Left hindlimb (tissue), 1 donor: ENCODE measurements at places on chromosomes 3 and 15.

- DNase-seq = no peak
Observed at GRCh38 chr15:90407871-90408317, 19.9 kb downstream of the IQGAP1 start.

DNA sequence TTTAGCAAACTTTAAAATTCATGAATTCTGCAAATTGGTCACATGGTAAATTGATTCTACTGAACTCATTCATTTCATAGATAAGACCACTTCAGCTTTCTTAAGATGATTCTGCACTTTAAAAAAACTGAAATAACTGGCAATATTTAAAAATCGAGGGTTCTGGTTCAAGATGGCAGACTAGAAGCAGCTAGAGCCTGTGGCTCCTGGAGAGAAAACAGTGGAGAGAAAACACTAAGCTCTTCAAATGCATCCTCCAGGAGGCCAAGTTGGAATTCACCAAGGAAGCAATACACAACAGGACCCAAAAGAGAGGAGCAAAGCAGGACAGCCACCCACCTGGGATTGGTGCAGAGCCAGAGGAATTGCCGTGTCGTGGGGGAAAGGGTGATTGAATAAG lies 132.1 kb downstream of the SPATA16 start:
- DNase-seq = no peak

DNA sequence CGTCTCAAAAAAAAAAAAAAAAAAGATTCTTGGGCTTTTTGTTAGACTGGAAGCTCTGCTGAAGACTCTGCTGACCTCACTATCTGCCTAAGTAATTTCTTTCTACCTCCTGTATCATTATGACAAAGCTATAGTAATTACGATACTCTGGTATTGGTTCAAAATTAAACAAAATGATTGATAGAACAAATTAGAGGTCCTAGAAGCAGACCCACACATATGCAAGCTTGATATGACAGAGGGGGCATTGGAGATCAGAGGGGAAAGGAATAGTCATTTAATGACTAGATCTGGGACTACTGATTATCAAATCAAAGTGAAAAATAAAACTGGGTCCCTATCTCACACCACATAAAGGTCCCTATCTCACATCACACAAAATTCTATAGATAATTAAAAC lies 21.9 kb upstream of the AP3B2 start:
- DNase-seq = no peak

DNA sequence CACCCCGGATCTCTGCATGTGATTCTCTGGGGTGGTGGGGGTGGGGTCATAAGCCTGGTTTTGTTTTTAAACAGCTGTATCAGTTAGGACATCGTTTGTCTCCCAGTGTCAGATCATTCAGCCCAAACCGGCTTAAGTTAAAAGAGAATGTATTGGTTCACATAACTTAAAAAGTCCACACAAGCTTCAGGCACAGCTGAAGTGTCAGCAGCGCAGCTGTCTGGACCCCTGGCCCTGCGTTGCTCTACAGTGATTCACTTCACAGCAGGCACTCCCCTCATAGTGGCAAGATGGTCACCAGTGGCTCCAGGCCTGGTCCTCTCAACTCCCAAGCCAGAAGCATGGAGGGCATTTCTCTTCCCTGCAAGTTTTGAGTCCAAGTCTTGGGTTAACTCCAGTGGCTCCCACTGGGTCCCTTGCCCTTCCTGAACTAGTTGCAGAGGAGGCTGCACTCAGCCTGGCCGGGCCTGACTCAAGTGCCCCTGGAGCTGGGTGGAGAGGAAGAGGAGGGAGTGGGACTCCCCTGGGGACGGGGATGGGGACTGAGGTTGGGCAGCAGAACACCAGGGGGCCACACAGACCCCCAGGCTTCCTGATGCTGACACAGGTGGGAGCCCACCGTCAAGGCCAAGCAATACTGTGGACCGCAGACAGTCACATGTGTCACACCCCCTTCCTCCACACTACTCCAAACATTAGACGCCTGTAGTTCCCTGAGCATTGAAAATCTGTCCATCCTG lies 28.9 kb upstream of the GP9 start:
- no peak for DNase-seq

DNA sequence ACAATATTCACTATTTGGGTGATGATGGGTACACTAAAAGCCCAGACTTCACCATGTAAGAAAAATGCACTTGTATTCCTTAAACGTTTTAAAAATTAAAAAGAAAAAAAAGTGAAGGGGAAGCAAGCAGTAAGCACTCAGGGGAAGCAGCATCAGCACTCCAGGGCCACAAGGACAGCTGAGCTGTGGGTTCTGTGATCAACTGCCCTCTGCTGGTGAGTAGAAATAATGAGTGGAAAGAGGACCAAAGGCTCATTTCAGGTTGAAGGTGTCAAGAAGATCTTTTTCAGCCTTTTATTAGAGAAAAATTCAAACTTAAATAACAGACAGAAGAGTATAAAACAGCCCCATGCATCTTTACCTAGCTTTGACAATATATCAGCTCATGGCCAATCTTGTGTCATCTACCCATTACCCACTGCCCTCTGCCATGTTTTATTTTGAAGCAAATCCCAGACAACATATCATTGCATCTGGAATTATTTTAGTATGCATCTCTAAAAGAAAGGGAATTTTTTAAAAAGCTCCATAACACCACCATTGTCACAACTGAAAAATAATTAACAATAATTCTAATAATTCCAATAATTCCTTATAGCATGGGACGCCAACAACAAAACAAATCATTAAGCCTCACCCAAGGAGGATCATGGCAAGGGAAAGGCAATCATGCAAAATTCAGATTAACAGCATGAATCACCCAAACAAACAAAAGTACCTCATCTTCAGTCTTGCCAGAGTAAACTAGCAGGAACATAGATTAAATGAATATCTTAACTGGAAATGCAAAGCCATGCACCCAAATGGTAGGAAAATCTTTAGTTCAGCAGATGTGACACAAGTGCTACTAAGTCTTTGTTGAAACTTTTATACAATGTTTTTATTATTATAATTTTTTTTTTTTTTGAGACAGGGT lies 42.5 kb downstream of the TAMM41 start:
- DNase-seq = no peak

GRCh38 chr3:71753701-71754609 lies at the start of gene GPR27:
TSS of gene GPR27 (plus strand) at chr3:71753855. CDS start at chr3:71754050, 195 bp downstream.
- DNase-seq = peak; percentile 65

DNA sequence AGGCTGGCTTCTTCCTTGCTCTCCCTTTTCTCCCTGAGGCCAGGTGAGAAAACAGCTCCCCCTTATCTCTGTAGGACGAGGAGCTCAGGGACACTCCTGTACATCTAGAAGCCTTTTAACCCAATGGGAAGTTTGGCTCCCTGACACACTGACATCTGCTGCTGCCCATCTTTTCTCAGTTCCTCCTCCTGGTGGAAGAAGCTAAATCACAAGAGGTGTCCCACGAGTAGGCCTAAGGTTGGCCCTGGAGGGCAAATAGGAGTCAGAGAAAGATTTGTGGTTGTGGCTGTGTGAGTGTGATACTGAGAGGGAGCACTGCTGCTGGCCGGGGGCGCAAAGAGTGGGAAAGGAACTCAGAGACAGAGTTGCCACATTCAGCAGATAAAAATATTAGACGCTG lies 49.5 kb downstream of the ARHGAP31 start:
- no peak for DNase-seq

DNA sequence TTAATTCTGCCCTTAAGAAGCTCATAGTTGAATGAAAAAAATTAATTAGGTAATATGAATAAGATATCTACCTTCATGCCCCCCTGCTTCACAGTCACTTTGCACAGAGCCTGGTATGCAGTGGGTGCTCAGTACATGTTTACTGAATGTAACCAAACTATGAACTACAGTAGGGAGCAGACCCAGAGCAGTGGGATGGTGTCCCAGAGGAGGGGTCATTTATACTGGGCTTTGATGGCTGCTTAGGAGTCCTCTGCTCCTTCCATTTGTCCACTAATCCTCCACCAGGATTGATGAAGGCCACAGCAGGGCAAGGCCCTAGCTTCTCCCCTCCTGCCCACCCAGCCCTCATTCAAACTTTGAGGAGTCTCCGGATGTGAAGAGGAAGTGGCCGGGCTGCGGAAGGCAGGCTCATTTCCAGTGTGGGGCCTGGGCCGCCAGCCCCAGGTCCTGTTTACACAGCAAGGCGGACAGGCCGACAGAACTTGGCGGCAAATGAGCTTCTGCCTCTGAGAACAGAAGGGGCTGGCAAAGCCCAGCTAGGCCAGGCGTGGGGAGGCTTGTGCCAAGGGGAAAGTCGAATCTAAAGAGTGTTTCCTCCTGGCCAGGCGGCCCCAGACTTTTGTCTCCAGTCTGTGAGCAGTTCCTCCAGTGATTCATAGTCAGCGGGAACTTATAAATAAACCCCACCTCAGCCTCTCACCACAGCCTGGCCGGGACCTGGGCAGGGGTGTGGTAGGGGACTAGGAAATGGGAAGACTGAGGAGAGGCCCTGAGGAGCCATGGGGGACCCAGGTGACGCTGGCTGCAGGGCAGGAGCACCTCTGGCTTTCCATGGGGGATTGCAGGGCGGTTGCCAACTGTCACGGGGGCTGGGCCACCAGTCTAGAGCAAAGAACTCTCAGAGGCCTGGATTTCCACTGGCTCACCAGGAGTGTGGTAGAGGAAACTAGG lies 51.6 kb upstream of the LCTL start:
- DNase-seq = peak; percentile 83

DNA sequence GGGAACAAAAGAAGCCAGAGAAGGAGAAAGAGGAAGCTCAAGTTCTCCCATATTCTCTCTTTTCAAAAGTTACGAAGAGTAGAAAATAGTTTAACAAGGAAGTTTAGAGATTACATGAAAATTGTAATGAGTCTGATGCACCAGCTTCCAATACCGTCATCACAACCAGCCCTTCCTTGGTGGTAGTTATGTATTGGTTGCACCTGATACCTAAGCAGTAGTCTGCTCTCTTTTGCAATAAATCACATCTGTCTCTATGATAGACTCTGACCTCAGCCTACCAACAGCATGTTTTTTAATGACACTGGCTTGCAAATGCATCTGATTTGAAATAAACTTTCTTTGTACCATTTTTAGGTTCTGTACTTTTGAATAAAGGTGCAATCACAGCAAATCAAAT lies 575.8 kb downstream of the FHIT start:
- no peak for DNase-seq

- DNase-seq = no peak
Observed at GRCh38 chr3:147397875-147398812, 8.2 kb downstream of the ZIC4 start.

DNA sequence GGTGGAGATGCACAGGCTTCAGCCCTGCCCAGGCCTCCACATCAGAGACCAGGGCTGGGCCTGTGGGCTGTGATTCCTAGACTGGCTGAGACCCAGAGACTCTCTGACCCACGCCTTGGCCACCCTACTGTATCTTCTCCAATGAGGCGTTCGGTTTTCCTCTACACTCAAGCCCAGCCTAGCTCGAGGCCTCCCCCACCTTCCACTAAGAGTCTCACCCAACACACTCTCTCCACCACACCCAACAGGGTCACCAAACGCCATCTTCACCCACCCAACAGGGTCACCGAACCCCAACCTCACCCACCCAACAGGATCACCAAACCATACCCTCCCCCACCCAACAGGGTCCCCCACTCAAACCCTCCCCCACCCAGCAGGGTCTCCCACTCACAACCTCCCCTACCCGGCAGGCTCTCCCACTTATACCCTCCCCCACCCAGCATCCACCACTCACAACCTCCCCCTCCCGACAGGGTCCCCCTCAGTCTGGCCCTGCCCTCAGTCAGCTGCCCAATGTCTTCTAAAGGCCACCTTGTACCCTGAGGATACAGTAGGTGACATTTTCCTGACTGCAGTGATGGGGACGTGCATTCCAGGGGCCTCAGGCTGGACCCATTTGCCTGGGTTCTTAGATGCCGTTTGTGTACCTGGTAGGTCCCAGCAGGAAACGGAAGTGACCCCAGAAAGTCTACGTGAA lies 20.4 kb downstream of the CFAP100 start:
- DNase-seq = no peak

DNA sequence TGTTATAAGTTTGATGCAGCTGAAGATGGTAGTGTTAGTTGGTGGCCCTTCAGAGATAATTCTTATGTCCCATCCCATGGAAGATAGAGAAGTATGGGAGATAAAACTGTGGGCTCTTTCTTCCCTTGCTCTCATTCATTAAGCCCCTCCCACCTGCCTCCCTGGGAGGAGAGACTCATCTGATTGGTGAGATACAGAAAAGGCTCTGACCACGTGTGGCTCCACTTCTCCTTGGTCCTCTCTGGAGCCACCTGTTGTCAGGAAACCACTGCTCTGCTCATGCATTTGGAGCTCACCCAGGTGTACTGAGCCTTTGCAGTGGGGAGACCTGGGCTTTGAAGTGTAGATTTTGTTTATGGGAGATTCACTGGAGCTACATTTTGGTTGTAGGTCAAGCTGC lies 293.2 kb upstream of the RASGRP1 start:
- DNase-seq = no peak

DNA sequence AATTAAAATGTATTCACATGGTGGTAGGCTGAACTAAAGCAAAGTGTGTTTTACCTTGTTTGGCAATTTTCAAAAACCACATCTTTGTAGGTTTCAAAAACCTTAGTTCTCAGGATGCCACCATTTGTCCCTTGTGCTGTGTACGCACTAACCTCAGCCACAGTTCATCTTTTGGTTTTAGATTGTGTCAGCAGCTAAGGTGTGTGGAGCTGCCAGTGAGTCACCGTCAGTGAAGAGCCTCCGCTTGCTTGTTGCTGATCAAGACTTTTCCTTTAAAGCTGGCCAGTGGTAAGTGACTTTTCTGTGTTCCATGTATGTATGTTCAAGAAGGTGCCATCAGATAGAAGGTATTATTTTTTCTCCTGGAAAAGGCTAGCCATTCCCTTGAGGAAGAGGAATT lies 21.1 kb downstream of the OXNAD1 start:
- DNase-seq = no peak

DNA sequence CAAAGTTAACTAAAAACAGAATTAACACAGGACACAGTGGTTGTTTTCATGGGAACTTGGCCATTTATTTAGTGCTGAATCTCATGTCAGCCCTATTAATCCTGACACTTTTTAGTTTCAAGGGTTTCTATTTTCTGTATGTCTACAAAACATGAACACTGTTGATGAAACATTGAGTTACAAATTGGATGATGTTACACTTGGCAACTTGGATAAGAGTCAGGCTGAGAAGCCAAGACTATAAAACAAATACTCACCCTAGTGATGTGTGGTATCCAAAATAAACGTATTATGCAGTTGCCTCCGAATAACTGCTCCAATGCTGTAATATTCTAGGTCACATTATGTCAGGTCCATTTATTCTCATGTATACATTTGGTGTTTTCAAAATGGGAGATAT lies 349.6 kb downstream of the ZIC1 start:
- DNase-seq = no peak
